Kidney epithelial cell (primary cell): ENCODE measurements at places on chromosomes 2 and 18.

- DNase-seq: no peak
Observed at GRCh38 chr2:178306352-178307073, 112.2 kb downstream of the OSBPL6 start.

DNA sequence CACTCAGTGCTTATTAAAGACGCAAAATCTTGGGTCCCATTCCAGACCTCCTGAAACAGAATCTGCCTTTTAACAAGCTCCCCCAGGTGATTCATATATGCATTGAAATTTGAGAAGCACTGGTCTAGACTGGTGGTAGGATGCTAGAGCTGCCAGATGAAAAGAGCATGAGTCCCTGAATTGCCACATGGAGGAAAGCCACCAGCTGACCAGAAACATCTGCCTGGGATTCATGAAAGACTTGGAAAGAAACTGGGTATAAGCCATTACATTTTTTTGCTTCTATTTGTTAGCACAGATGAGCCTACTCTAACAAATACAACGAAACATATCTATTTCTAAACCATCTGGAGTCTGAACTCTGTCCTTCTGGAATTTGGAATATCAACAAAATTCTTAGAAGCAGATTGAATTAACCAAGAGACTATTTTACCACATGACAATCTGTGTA is 228.9 kb downstream of the RBM43 start:
- DNase-seq: no peak

GRCh38 chr2:225379856-225380255 is 19.7 kb upstream of the NYAP2 start:
- no peak for DNase-seq

DNA sequence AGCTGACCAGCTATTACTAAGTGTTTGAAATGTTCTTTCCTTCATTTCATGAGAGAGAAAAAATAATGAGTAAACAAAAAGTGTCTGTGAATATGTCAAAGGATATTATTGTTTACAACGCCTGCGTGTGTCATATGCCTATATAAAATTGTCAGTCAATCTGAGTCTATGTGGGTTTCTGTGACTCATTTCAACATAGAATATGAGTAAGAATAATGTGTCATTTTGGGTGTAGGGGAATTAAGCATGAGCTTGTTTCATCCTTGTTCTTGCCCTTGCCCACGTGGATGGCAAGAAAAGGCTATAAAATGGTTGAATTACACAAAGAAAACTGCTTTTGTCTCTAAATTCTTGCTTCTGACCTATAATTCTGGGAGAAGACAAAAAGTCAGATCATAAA is 466.0 kb downstream of the PTH2R start:
- no peak for DNase-seq

DNA sequence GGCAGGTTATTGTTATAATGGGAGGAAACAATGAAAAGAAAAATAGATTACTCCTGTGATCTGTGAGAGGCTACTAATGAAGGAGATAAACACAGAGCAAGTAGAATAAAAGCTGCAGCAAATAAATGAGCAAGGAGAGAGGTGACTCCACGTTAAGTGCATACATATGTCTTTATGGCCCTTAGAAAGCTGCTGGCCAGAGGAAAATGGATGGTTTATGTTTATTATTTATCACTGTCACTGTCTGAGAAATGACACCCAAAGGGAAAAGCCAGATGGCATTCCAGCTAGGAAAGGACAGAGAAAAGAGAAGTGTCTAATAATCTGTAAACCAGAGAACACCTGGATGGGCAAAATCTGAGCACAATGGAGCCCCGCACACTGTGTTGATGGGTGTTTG is 122.9 kb upstream of the DDX18 start:
- no peak for DNase-seq

- no peak for DNase-seq
Observed at GRCh38 chr2:128599700-128600099, 281.0 kb upstream of the HS6ST1 start.
